Cardiac ventricle fibroblast (primary cell): ENCODE measurements at places on chromosomes 5 and 9. TPM values are rescaled to one million over a fixed set of nuclear protein-coding genes. Genes with fewer than 3 reads are reported as not detected.

Gene SLC22A5
- 2.6 and 8.7 TPM in 2 replicates for total RNA-seq

Gene GPR150
- 0.20 and 0.31 TPM in 2 replicates for total RNA-seq

Gene CCDC180
- total RNA-seq: 1.7 and 2.0 TPM in 2 replicates

Gene GHR
- 4.6 and 5.2 TPM in 2 replicates for total RNA-seq

Gene TRAF1
- 1.9 and 3.4 TPM in 2 replicates for total RNA-seq
